ENCODE measurements at places on chromosomes 1 and 21.

DNA sequence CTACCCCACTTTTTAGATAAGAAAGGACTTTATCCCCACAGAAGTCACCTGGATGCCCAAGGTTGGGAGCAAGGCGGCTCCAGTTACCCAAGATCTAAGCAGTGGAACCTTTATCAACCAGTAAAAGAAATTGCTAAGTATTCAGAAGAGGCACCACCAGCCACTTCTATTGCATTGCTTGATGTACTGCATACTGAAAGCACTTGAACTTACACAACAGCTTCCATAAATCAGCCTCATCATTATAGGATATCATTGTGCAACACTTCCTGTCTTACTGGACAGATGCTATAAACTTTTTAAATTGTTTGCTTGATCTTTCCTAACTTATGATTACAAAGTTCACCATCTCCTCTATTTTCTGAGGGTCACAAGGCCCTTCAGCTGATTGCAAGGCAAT lies 642.7 kb upstream of the CXADR start:
- DNase-seq, result no peak

- DNase-seq, result peak; percentile 5
Measured at GRCh38 chr1:81414488-81415015, 386.2 kb upstream of the ADGRL2 start.

DNA sequence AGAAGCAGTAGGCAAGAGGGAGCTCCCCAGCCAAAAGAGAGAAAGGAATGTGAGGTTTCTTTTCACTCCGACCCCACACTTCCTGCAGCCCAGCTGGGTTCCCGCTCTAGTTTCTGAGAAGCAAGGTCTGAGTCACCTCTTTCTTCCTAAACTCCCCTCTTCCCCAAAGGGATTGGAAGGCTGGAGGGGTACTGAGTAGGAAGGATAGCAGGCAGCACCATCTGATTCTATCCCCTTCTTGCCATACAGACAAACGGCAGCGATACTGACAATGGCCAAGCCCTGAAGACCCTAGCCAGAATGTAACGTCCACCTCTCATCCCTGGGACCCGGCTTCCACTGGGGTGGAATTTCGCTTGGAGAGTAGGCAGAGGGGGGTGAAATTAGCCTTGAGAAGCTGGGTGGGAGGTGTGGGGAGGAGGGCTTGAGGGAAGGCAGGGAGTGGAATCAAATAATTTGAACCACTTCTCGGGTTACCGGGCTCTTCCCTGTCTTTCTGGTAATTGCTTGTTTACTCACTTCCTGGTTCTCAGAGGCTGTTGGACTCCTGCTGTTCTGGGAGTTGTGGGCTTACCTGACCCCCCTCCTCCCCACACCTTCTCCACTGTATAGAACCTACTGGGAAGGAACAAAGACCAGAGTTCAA lies 13.2 kb downstream of the IER5 start:
- DNase-seq, result no peak

- DNase-seq, result no peak
Measured at GRCh38 chr1:77395051-77395450, 113.2 kb downstream of the AK5 start.

GRCh38 chr1:225911191-225912130 lies 12.6 kb downstream of the PYCR2 start:
- peak; percentile 37 for DNase-seq

- DNase-seq, result no peak
Measured at GRCh38 chr1:164654200-164654599, 95.2 kb downstream of the PBX1 start.

- peak; percentile 32 for DNase-seq
Measured at GRCh38 chr1:206489980-206490770, 17.2 kb upstream of the RASSF5 start.
